ENCODE measurements at places on chromosomes 11 and 22. TPM values are rescaled to one million over a fixed set of nuclear protein-coding genes. Genes with fewer than 3 reads are reported as not detected.
A peak's percentile ranks its signal among the peaks of the same experiment; 100 is the strongest.

DNA sequence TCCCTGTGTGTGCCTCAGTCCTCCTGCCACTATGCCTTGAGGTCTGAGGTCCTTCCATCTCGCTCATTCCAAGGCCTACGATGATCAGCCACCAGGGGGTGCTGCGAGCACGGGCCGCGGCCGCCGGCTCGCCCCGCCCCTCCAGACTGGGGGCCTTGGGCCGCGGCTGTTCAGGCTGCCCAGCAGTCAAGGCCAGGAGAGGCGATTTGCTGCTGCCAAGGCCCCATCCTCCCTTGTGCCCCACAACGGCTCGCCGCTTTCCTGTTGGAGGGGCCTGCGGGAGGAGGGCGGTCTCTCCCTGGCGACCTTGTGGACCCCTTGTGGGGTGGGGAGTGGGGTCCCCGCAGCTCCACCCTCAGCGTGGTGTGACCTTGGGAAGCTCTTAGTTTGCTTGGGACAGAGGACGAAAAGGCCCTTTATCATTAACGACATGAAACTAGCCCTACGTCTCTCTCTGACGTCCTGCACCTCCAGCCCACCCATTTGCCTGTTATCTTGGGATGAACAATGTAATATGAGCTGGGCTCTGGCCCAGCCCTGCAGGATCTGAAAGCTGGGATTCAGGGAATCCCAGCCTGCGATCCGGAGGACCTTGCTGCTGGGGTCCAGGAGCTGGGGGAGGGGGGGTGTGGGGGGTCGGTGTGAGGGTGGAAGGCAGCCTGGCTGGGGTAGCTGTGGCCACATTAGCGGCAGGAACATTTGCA is 5.3 kb upstream of the GALR3 start:
- DNase-seq: peak; percentile 90

DNA sequence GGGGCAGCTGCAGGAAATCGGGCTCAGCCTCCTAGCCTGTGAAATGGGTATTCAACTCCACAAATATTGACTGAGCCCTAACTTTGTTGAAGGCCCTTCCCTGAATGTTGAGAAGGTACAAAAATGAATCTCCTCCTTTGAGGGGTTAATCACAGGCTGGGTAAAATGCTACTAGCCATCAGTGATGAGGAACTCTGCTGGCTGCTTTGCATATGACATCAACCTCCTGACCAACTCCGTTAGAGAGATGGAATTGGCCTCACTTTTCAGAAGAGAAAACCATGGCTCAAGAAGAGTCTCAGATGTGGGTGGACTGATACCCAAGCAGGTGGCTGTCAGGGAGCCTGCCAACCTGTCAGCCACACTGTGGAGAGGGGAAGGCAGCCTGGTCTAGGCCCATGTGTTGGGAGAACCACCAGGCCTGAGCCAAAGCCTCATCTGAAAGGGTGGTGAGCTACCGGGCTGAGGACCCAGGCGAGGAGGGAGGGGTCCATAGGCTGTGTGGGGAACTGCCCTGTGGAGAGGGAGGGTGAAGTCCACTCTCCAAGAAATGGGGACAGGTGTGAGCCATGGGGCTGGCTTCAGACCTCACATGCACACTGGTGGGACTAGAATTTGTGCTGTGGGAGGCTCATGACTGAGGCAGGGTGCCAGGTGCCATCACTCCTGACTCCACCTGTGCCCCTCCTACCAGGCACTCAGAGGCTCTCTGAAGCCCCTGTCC is 11.8 kb downstream of the CDCA5 start:
- DNase-seq: no peak

DNA sequence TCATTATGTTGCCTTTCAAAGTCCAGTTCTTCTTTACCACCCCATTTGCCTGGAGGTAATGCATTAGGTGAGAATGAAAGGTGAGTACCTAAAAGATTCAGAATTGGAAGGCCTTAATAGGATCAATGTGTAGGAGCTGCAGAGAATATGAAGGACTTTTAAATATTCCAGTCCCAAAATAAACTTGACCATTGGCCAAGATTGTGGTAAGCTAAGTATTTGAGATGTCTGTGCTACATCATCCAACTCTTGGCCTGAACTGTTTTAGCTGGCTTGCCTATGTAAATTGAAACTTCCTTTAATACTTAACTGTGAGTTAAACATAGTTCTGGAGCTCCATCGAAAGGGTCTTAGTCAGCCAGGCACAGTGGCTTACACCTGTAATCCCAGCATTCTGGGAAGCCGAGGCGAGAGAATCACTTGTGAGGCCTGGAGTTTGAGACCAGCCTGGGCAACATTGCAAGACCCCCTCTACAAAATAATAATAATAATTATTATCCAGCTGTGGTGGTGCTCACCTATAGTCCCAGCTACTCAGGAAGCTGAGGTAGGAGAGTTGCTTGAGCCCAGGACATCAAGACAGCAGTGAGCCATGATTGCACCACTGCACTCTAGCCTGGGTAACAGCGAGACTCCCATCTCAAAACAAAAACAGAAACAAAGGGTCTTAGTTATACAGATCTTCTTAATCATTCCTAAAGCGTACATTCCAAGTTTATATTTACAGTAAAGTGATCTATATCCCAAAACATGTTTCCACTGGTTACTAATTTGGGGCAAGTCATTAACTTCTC is 29.8 kb downstream of the MTMR3 start:
- DNase-seq: peak; percentile 82

GRCh38 chr11:79087238-79087960 is 353.4 kb downstream of the TENM4 start:
- DNase-seq: peak; percentile 53

DNA sequence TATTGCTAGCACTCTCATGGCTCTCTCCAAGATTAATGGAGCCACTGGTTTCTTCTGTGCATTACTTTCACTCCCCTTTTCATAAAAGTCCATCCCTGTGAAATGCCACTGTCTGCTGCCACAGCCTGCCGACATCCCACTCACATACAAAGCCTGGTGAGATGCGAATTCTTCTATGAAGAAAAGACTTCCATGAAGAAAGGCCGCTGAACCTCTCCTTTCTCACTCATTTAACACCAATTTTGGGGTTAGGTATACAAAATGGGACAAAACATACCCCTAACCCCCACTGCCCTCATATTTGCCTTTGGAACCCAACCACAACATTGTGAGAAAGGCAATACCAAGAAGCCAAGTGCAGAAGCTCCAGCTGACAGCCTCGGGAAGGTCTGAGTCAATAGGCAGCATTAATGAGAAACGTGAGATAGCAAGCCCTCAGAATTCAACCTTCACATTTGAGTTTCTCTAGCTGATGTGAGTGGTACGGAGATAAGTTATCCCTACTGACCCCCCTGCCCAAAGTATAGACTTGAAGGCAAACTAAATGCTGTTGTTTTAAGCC is 156.4 kb downstream of the ATG16L2 start:
- DNase-seq: no peak

DNA sequence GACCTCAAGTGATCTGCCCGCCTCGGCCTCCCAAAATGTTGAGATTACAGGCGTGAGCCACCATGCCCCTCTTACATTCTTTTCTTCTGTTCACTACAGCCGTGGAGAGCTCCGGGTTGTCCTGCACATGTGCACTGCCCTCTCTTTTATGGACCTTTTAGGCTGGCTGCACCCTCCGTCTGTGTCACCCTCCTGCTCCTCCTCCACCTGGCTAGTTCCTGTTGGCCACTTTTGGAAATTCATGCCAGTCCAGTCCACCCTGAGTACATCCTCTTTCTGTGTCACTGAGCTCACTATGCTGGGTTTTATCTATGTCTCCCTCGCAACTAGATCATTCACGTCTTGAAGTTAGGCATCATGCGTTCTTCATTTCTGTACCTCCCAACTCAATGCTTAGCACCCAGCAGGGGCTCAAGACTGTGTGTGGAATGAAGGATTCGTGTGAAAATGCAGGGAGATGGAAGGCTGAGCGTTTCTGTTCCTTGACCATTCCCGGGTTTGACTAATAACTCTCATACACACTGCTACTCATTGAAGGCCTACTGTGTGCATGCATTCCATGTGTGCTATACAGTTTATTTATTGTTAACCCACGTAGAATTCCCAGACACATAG is 60.6 kb downstream of the PTPRJ start:
- DNase-seq: no peak

- DNase-seq: no peak
Observed at GRCh38 chr11:128125723-128126122, 461.6 kb downstream of the ETS1 start.

DNA sequence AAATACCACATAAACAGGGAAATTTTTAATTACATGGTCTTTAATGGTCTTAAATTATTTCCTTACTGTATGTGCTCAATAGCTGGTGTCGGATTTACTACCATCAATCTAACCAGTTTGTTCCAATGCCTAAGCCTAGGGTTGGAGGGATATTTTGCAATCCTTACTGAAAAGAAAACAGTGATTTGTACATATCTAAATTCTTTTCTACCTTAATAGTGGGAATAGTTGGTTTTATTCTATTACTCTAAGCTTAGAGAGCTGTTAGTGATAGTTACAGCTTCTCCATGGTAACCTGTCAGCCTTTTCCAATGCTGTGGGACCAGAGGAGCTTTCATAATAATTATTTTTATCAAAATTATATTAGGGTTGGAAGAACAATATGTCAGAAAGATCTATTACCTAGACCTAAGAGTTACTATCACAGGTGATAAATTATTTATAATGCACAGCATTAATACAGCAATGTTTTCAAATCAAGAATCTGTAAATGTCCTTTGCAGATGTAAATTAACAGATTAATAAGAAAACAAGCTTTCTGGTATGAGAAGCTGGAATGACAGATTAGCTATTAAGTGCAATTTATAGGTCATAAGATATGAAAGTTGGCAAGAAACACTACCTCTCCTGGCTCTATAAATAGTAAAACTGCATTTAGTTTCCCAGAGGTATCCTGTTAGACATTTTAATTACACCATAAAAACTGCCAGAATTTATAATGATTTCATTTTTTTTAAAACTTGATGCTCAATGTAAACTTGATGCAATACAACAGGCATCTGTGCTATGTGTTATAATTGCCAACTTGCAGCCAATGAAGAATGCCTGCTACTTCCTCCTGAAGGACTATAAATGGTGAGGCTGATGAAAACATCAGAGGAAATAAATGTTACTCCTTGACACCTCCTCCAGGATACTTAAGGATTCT is 262.0 kb upstream of the PITPNB start:
- DNase-seq: no peak

- DNase-seq: no peak
Observed at GRCh38 chr11:121119440-121119839, 18.4 kb downstream of the TECTA start.

P2RX6 gene
- total RNA-seq: 19.3 TPM

MS4A4E gene
- total RNA-seq: not detected

IGSF22 gene
- 6.2 TPM for total RNA-seq

PANX2 gene
- total RNA-seq: 0.31 TPM
